GM23248 (cell line): ENCODE measurements at places on chromosomes 2 and 18. TPM values are rescaled to one million over a fixed set of nuclear protein-coding genes. Genes with fewer than 3 reads are reported as not detected.

- no peak for DNase-seq
These were observed 50.7 kb downstream of the LIPG start for GRCh38 chr18:49612515-49613033.

DNA sequence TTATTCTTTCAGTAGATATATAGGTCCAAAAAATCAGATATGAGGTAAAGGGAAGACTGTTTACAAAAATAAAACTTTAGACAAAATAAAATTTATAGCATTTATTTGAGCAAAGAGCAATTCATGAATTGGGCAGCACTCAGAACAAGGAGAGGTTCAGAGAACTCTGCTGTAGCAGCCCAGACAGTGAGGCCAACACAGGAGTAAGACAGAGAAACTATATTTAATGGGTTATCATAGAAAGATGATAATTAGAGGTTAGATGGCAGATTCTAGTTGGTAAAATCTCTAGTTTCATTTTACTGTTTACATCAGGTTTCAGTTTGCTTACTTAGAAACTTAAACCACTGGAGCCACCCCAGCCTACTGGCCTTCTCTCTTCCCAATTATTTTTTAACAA is 30.1 kb upstream of the SP140L start:
- DNase-seq: no peak

- peak; percentile 25 for DNase-seq
These were observed 1.4 kb upstream of the CTNNA2 start for GRCh38 chr2:79511320-79511951.

GRCh38 chr2:103008586-103008985 is 246.8 kb downstream of the TMEM182 start:
- DNase-seq: no peak

- DNase-seq: peak; percentile 84
These were observed 110.9 kb downstream of the NAB1 start for GRCh38 chr2:190759749-190760213.

DNA sequence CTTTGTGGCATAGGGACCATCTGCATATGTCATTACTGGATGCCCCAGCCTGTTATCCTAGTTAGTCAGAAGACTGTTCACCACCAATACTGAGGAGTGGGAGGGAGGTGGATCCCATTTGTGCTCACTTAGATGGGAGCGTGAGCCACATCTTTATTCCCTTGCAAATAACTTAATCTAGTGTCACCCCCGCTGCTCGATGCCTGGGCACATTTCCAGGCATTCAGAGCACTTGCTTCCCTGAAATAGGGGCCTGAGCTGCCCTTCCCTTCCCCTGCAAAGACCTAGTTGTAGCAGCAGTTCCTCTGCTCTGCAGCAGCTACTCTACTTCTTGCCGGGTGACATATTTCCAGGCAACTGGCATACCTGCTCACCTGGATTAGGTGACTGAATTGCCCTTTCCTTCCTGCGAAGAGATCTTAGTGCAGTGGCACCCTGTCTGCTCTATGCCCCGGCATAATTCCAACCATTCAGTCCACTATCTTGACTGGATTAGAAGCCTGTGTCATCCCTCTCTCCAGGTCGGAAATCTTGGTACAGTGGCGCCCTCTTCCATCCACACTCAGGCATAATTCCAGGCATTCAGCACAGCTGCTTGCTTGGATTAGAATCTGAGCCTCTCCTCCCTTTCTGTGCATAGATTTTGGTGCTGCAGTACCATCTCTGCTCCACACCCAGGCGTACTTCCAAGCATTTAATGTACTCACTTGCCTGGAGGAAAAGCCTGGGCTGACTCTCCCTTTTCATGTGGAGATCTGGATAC is 1389.1 kb upstream of the TMEFF2 start:
- no peak for DNase-seq

Gene FAHD2A
- total RNA-seq: 13.4 and 23.8 TPM in 2 replicates

DNA sequence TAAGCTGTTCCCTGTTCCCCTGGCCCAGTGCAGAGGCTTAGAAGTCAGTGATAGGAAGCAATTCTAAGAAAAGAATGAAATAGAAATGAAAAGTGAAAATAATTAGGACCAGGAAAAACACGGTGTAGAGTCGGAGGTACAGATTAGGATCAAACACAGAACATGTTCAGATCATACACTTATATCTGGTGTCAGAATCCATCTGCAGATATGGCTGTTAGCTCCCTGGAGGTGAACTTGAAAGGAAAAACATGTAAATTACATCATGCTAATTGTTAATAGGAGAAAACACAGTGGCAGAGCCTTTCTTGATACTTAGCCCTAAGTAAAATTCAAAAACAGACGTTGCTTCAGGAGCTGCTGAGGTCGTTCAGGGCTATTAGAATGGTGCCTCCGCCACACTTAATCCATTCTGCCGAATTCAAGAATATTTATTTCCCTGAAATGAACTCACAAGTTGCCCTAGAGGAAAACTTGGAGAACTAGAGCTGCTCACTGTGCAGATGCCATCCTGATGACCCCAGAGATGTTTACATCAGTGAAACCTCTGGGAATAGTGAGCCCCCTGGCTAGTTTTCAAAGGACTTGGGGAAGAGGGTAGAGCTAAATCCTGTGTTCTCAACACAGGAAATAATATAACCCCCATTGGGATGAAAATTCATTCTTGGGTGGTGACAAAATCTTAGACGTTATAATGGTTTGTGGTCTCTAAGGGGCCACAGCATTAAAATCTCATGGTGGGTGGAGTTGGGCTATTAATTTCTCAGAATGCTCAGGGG is 27.5 kb downstream of the LPIN1 start:
- no peak for DNase-seq

DNA sequence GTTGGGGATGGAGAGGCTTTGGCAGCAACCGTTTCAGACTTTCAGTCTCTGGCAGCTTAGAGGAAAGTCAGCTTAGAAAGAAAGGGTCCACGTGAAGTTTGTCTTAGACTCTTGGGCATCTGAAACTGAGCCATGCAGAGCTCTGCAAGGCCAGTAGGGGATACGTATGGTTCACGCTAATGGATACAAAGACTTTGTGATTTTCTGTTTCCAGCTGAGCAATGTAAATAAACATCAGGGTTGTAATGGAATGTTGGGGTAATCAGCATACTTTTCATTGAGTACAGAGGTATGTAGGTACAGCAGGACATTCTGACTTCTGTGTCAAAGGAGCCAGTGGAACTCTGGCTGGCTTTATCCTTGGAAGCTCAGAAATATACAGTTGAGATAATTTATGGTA is 31.0 kb downstream of the RALB start:
- no peak for DNase-seq

DNA sequence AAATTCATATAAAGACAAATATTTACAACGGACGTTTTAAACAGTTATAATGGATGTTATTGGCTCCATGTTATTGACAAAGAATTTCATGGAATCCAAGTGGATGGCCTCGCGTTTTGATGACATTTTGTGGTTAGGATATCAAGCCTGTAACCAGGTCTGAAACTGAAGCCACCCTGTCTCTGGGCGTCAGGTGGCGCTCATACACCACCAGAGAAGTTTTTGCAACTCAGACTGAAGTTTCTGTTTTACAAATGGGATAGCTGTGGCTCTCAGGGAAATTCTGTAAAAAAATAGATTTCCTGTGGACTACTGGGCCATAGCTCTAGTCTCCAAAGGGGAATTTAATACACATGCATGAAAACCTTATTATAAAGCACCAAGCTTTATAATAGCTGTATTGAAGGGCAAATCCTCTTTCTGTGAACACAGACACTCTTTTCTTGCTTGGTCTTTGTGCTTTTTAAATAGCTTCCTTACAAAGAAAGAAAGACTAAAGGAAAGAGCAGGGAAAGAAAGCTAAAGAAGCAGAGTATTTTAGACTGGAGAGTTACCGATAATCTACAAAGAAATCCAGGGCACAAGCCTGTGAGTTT is 86.7 kb downstream of the C18orf54 start:
- DNase-seq: peak; percentile 65

- DNase-seq: no peak
These were observed 1363.6 kb upstream of the CHAC2 start for GRCh38 chr2:52404046-52404445.

GRCh38 chr2:44547718-44548117 is 186.0 kb downstream of the CAMKMT start:
- no peak for DNase-seq

- peak; percentile 36 for DNase-seq
These were observed 491 bp downstream of the L3MBTL4 start for GRCh38 chr18:6414118-6414722.

DNA sequence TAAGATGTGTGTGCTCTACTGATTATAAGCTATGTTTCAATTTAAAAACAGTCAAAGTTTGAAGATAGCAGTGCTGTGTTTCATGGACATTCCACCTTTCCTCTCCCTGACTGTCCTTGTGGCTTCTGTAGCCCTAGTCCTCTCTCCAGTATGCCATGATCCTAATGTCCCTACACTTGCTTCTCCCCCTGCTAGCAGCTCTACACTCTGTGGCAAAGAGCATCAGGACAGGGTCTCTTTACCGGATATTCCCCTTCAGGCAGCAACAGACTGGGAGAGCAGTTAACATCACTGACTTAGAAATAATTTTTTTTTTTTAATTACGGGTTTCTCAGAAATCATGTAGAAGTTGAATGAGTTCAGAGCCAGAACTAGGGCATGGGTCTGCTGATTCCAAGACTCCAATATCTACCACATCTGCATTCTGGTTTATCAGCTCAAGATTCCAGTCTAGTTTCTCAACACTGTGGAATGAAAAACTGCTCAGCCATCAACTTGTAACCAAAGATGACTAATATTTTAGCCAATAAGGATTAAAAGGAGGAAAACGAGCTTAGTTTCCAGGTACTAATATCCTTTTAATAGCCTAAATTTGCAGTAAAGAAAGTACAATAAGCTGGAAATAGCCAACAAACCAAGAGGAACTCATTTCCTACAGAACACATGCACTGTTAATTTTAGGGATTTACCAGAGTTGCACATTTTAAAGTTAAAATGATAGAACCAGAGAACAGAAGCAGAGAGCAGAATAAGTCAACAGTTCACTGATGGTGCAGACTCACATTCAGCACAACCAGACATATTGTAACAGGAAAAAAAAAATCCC is 45.2 kb downstream of the TMEM131 start:
- peak; percentile 84 for DNase-seq

GRCh38 chr2:196170213-196170605 is 1.2 kb downstream of the STK17B start:
- peak; percentile 69 for DNase-seq

DNA sequence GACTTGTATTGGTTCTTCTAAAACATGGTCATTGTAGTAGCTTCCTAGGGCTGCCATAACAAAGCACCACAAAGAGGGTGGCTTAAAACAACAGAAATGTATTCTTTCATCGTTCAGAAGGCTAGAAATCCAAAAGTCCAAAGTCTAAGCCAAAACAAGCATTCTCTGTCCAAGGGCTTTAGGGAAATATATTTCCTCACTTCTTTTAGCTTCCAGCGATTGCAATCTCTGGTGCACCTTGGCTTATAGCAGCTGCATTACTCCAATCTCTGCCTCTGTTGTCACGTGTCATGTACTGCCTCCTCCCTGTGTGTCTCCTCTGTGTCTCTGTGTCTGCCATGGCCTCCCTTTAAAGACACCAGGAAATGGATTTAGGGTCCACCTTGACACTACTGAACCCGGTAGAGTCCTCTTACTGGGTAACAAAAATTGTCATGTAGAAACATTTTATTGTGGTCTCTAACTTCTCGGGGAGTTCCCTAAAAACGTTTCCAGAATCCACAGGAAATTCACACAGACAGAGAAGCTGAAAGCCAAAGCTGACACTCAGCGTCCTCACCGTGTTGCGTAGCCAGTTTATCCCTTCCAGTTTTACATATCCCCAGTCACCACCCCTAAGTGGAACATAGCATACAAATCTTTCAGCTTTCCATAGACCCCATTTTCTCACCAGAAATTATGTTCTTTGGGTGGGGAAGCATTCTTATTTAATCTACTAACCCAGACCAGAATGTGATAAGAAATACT is 20.7 kb upstream of the TTN start:
- no peak for DNase-seq

GRCh38 chr2:231600619-231601355 is 8.1 kb downstream of the TEX44 start:
- DNase-seq: no peak

Gene MC4R
- 0.32 TPM in 1 of 2 replicates, not detected in the other for total RNA-seq

GRCh38 chr2:33451214-33451613 is 25.2 kb upstream of the RASGRP3 start:
- no peak for DNase-seq

- no peak for DNase-seq
These were observed 26.4 kb downstream of the IDH1 start for GRCh38 chr2:208228476-208228875.

Gene SCYGR3
- total RNA-seq: not detected in 2 replicates
